ENCODE measurements at places on chromosomes 3 and 15. TPM values are rescaled to one million over a fixed set of nuclear protein-coding genes. Genes with fewer than 3 reads are reported as not detected.
A peak's percentile ranks its signal among the peaks of the same experiment; 100 is the strongest.

DNA sequence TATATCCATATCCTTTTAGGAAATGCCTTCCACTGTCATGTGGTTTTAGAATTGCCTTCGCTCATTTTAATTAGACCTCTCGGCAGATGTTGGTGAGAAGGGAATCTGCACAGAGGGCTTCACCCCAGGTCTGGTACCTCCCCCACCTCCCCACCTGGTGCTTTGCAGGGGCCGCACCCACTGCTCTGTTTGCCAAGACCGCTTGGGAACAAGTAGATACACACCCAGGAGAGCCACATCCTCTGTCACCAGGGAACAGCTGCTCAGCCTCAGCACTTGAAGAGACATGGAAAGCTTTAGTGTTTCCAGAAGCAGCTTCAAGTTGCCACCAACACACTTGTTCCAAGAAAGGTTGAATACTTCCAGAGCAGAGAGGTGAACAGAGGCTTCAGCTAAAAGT, 21.8 kb downstream of the LRRC31 start:
- no peak for DNase-seq

The CDCP1 gene
- total RNA-seq, result 124 TPM

DNA sequence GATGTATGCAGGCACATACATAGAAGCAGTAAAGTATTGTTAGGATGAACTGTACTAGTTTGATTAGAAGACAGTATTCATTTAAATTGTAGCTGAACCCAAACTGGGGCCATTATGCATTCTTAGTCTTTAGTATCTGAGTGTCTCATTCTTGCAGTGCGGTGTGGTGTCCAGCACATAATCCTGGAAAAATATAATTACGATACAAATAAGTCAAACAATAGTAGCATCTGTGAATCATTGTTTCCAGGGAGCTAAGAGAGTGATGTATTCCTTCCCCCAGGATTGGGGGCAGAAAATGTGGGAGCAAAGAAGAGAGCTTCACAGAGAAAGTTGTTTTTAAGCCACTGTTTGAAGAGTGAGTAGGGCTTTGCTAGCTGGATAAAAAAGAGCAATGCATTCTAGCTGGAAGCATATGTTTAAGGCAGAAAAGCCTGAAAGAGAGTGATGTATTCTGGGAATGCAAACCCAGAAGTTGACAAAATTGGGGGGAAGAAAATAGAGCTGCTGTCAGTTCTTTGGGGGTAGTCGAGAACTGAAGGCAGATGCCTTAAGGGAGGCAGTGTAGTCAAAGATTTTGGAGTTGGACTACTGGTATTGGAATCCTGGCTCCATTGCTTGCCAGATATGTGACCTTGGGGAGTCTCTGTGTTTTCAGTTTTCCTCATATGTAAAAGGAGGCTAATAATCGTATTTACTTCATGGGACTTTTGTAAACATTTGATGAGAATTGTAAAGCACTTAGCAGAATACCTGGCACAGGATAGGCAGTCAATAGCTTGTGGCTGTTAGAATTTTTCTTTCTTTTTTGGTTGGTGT, 14.1 kb downstream of the SLMAP start:
- no peak for DNase-seq

- DNase-seq, result no peak
Observed at GRCh38 chr3:140273542-140274195, 338.7 kb downstream of the CLSTN2 start.

DNA sequence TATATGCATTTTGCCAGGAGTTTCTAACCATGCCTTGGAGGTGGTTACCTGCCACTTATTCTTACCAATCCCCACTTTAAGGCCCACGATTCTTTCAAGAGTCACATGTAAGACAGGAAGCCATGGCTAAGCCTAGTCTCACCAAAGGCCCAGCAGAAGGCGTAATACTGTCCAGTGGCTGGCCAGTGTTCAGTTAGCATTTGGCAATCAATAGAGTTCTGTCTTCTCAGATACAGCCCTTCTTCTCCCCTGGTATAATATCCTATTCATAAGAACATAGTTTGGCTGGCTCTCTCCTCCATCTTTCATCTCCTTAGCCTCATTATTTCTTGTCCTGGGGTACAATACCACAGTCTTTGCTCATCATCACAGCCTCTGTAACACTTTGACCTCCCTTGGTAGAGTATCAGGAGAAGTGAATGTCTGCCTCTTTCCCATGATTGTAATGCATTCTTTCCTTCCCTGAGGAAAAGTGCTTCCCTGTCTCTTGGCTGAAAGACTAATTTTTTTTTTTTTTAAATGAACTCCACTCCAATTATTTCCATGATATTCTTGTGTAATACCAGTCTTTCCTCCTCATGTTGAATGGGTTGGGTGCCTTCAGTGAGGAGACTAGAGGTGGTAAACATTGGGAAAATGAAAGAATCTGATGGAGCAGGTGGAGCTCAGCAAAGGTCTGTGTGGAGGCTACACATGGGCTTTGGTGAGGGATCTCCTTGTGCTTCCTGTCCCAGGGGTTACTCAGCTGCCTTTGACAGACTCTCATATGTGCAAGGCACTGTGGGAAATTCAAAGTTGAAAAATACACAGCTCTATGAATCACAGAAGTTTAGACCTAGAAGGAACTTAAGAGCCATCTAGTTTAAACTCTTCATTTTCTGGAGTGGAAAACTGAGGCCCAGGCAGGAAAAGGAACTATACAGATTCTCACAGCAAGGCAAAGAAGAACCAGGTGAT, 218.2 kb downstream of the P3H2 start:
- no peak for DNase-seq

DNA sequence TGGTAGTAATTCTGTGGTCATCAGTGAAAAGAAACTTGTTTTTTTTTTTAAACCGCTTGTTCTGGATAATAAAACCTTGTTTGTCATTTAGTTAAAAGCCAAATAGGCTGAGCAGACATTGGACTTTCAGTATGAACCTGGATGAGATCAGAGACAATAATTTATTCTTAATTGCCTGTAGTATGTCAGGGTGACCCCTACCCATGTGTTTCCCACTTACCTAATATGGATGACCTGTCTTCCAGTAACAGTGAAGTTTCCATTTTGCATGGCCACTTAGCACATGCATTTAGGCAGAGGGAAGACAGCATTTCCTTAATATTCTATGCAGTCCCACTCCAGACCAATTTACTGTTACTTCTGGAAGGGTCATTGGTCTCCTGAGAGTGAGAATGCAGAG, 87.6 kb upstream of the CFAP20DC start:
- no peak for DNase-seq

DNA sequence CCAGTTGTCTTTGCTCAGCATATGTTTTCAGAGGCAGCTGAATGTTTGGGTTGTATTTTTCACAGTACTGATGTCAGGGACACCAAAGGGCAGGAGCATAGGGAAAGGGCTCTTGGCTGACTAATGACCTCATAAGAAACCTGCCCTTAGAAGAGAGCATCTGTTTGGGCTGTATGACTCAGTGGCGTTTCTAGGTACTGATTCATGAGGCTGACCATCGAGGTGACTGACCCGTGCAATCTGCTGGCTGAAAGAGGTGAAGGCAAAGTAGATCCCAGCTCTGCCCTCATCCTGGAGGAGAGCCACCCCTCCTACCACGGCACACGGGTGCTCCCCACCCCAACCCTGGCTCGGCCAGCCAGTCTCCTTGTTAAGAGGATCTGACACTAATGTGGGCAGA, 8.3 kb downstream of the LMCD1 start:
- peak; percentile 73 for DNase-seq

DNA sequence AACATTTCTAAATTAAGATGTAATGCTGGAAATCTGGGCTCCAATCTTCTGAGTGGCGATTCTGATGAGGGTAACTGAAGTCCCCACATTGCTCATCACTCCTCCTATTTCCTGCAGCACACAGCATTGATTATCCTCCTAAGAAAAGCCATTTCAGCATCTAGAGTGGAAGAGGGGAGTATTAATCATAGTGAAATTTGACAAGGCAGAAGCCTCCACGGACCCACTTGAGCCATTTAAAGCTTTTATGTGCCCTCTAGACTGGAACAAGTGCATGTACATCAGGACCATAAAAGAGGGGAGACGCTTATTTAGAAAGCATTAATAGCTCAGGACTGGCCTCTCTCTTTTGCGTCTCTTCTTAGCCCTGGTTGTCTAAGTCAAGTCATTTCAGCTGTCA, 25.8 kb downstream of the AQP9 start:
- DNase-seq, result no peak

DNA sequence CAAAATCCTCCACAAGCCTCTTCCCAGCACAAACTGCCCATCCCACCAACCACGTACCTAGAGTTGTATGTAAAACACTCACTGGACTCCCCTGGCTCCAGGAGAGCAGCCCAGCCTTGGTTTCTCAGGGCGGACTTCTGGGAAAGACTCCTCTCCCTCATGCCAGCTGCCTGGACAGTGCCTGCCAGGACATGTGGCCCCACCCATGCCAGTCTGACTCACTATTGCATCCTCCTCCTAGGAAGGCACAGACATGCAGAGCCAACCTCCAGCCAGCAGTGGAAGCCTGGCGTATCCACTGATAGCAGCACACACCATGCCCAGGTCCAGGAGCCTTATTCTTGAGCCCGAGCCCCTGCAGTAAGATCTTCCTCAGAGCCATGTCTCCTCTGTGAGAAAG, 8.6 kb downstream of the PKM start:
- DNase-seq, result peak; percentile 75

GRCh38 chr3:5054098-5054497, 68.0 kb upstream of the ARL8B start:
- DNase-seq, result no peak

DNA sequence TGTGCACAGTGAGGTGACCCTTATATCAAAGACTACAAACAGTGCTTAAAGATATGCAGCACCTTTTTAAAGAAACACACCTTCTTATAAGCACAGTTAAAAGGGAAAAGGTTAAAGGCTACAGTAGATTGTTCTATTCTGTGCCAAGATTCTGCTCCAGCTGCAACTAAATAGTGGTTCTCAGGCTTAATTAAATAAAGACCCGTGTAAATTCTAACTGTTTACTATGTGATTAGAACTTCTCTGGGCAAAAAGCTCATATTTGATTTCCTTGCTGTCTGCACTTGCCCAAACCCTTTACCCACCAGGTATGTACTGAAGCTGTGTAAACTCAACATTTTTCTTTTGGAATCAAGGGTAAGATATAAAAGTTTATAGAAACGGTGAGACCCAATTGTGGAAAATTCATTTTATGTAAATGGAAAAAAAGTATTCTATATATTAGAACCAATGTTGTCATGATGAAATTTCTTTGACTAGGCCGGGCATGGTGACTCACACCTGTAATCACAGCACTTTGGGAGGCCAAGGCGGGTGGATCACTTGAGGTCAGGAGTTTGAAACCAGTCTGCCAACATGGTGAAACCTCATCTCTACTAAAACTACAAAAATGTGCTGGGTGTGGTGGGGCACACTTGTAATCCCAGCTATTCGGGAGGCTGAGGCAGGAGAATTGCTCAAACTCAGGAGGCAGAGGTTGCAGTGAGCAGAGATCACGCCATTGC, 230.6 kb downstream of the MECOM start:
- DNase-seq, result peak; percentile 46

- no peak for DNase-seq
Observed at GRCh38 chr3:177899275-177900067, 636.8 kb upstream of the KCNMB2 start.

DNA sequence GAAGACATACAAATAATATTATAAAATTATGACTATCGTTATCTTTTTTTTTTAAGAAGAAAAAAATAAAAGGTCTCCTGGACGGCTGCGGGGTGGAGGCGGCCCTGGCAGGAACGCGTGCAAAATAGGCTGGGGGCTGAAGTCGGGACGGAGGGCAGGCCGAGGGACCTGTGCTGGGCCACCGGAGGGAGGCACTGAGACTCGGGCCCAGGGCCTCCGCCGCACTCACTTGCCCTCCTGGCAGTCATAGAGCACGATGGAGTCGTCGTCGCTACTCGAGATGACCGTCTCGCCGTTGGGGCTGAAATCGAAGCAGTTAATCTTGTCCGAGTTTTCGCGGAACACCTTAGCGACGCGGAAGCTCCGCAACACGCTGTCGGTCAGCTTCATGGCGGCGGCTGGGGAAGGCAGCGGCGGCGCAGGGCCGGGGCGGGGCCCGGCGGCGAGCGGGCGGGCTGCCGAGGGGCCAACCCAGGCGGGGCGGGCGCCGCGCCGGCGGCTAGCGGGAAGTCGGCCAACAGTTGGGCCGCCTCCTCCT, 408 bp downstream of the WDR82 start:
- DNase-seq, result no peak

The MST1 gene
- total RNA-seq, result 2.8 TPM

DNA sequence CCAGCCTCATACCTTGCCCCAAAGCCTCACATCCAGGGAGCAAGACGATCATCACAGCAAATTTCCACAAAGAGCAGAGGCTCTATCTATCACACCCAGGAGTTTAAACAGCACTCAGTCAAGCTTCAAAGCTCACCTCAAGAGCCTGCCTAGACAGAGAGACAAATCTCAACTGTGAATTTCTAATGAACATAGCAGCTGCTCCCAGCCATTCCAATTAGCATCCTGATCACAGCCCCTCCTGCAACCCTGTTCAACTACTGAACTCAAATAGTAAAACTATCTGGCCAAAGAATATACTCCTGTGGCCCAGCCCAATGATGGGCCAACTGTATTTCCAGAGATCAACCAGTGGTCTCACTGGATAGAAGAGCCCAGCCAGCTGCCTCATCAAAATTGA, 269.8 kb downstream of the CTNNB1 start:
- DNase-seq, result no peak

DNA sequence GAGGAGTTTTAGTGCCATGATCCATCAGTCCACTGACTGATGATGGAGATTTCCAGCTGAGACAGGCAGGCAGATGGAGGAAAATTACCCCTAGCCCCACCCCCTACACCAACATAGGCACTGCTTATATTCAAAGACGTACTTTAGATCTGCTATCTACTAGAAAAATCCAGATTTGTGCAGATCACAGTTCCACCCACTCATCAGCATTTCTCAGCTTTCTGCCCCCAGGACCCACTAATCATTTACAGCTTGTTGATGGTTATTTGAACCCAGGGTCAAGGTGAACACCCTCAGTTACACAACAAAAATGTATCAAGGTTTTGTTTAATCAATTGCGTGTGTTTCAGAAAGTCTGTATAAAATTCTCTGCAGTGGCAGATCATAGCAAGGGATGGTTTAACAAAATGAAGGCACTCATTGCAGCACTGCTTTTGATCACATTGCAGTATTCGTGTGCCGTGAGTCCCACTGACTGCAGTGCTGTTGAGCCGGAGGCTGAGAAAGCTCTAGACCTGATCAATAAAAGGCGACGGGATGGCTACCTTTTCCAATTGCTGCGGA, at the start of gene HRG:
Gene HRG, plus strand, starts transcription at position 390 of the 564 bp plus-strand sequence. Its CDS starts 18 bp downstream, at position 408.
- no peak for DNase-seq

GRCh38 chr3:89246326-89246725, 138.9 kb downstream of the EPHA3 start:
- DNase-seq, result no peak

DNA sequence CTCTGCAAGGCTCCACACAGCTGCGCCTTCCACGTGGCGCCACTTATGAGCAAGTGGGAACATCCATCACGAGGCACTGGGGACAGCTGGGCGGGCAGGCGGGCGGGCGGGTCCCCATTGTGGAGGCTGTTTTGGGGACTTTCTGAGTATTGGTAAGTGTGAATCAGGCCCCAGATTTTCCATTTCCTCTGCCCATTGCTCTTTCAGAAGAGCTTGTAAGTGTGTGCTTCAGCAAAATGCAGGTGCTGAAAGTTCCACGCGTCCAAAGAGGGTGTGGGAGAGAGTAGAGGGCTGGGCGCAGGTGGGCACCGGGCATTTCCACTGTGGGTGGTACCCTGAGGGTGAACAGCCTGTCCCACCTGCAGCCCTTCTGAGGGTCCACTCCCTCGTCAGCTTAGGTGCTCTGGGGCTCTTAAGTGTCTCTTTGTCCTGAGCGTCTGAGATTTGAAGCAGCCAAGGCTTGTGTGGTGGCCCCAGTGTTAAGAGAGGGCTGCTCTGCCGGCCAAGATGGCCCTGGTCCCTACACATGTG, 177.1 kb downstream of the RPLP1 start:
- no peak for DNase-seq

Data from PC-3 (cell line).